ENCODE measurements at places on chromosomes 6 and 20.

DNA sequence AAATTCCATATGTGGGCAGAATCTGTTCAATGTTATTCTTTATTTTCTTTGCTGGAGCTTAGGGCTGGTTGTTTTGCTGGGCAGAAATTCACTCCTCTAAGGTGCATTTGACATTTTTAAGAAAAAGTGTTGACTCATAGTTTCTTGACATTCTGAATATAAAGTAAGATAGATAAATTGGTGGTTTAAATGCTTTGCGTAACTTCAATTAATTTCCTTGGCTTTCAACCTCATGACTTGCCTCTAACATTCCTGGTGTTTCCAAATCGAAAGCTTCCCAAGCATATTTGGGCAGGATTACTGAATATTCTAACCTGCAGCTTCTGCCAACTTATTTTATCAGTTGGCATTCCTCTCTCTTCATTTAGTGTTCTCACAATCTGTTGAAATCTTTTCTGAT, 718.7 kb upstream of the ADGRB3 start:
- no peak for DNase-seq

DNA sequence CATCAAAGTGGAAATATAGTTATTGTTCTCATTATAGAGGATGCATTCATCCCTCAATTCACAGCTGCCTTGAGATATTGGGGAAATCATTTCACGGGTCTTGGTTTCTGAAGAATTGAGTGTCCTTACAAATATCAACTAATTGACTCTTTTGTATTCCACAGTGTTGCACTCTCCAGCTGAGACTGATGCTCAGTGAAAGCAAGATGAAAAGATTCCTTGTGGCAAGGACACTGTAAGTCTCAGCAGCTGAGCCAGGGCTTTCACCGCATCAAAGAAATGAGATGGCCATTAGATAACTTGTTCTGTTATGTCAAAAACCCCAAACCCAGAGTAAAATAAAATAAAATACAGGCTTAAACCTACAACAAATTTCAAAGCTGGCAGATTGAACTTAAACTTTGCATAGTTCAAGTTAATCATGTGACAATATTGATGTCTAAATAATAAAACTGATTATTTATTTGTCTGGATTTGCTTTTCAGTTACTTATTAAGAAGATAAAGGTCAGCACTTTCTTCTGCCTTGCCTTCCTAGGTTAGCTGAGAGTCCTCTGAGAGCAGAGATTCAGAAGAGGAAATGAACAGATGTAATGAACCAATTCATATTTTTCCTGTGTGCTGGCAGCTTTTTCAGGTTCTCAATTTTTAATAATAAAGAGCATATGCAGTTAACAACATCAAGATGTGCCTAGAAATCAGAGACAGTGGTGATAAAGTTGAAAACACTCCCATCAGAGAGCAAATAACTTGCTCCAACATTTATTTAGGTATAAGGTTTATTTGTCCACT, 82.4 kb upstream of the SMLR1 start:
- no peak for DNase-seq

DNA sequence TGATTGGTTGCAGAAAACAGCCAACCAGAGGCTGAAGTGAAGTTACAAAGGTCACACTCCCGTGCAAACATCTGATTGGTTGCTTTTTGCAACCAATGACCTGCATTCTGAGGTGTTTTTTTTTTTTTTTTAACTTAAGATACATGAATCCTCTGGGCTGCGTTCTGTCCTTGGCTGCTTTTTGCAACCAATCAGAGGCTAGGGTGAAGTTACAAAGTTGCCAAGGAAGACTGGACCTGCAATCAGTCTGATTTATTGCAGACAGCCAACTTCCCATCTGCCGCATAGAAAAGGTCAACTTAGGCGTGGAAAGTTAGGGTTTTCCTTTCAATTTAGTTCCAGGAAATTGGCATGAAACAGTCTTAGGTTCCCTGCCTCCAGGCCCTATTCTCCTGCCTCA, 292.9 kb downstream of the PLCB1 start:
- DNase-seq: no peak

DNA sequence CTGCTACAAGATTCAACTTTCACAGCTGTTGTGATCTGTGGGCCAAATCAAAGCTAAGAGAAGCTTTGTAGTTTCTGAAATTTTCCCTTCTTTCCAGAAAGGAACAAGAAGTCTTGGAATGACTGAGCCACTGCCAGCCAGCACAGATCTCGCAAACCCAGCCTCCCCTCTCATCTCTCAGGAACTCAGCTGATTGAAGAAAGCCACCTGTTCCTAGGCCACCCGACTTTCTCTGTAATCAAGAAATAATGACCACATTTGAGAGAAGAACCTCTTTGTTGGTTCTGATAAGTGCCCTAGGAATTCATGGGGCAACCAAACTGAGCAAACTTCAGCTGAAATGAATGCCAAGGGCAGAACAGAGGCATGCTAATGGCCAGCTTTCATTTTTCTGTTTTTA, 61.7 kb downstream of the HDGFL1 start:
- DNase-seq: no peak

DNA sequence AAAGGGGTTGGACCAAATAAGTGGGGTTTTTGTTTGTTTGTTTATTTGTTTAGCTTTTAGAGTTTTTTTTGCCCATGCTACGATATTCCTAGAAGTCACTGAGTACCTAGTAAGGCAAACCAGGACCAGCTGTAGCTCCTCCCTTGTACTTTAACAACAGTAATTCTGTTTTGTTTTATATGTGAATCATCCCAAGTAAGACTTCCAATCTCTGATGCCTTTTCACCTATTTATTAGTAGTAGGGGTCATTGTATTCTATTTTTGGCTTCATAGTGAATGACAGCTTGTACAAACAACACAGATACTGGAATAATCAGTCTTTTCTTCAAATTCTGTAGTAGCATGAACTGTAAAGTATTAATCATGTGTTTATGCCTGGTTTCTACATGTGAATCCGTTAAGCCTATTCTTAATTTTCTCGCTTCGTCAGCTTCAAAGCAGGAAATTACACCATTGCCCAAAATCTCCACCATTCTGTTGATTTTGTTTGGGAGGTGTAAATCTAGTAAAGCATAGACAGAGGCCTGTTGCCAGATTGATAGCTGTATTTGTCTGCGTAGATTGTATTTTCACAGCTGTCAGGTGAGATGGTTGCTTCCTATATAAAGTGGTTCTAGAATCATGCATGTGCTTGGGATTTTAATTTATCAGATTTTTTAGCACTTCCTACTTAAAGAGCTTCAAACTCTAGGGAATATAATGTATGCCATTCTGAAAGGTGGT, 151.5 kb upstream of the FLRT3 start:
- no peak for DNase-seq

DNA sequence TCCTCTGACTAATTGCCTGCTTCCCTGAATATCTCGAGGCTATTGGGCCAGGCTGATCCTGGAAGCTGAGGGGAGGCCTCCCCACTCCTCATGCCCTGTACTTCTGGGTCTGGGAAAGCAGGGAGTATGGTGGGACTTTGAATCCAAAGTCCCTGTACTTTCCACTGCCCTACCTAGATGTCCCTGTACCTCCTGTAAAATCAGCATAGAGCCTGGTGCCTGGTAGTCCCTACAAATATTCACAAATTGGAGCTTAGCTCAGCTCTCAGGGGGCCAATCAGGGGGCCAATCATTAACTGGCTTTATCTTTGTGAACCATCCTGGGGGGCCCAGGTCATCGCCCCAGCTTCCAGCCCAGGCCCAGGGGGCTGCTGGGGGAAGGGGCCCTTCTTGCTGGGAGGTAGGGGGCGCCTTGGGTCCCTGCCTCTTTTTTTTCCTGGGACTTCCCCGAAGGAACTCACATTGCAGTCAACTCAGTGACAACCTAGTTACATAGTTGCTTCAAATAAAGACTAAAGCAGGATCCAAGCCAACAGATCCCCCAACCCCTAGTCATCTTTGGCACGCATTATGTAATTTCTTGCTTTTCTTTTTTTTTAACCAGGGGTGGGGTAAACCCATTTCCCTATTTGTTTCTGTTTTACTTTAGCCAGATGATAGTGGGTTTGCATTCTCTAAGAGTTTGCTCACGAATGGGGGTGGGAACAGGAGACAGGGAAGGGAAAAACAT, 6.9 kb upstream of the VEGFA start:
- no peak for DNase-seq

DNA sequence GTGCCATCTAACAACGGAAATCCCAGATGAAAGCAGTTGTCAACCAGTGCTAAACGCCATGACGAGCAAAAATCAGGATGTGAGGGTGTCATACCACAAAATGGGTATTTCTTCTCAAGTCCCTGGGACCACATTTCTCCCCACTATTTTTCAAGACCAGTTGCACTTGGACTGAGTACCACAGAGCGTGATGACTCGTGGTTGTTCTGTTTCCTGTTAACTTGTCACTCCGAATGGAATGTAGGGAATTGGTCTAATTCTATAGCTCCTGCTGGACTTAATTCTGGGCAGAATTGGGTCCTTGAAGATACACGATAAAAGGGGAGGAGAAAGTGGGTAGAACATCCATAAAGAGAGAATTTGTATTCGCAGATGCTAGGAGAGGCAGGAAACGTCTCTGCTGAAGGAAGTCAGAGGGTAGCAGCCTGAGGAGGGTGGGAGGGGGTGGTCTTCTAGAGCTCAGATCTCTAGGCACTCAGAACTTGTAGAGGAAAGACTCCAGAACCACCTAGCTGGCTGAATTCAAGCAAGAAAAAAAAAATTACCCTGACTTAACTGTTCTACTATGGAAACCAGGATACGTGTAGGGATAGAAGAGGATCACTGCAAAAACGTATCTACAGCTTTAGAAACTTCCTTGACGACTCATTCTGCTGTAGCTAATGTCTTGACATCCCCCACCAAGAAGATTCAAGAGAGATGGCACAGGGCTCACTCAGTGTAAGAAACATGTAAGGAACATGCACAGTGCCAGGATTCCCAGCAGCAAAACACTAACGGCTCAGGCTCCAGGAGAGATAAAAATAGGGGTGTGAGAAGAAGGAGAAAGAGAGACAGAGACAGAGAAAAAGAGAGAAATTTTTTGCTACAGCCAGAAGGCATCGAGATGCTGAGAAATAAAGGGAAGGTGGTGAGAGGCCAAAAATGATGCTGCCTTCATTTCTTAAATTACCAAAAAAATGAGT, 494.7 kb downstream of the CD83 start:
- DNase-seq: no peak

GRCh38 chr20:17990278-17990972, 21.6 kb downstream of the MGME1 start:
- no peak for DNase-seq

DNA sequence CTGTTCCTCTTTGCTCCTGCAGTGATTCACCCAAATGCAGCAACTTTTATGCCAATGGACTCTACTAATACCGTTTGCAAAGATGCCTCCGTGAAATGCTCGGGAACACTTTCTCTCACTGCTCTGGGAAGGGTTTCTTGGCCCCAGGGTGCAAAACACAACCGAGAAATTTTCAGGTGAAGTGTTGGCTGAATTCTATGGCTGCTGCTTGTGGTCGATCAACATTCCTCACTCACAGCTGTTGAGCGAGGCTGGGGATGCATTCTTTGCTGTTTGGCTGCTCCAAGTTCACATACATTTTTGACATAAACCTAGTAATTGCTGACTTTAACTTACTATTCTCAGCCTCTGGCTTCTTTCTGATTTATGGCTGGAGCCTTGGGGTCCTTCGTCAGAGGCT, 342.0 kb upstream of the CHD6 start:
- DNase-seq: no peak

- DNase-seq: peak; percentile 85
Measured at GRCh38 chr6:106163966-106164877, 78.1 kb downstream of the PRDM1 start.

GRCh38 chr6:72414657-72415056, 207.2 kb upstream of the KCNQ5 start:
- DNase-seq: no peak

Measured in GM06990 (cell line).